Placental pericyte (primary cell): ENCODE measurements at places on chromosomes 6 and 20. TPM values are rescaled to one million over a fixed set of nuclear protein-coding genes. Genes with fewer than 3 reads are reported as not detected.

GSTA3 gene
- total RNA-seq = not detected in 2 replicates

LAMA2 gene
- total RNA-seq = 25.5 and 193 TPM in 2 replicates

TRIM15 gene
- total RNA-seq = not detected in 2 replicates

UBD gene
- total RNA-seq = not detected in 2 replicates

WDR46 gene
- 76.8 and 93.1 TPM in 2 replicates for total RNA-seq

PRND gene
- total RNA-seq = not detected in 2 replicates

PROCR gene
- total RNA-seq = 30.5 and 48.8 TPM in 2 replicates

IMPG1 gene
- not detected in 2 replicates for total RNA-seq

PERP gene
- 10.7 and 18.6 TPM in 2 replicates for total RNA-seq

SLC22A7 gene
- not detected in 2 replicates for total RNA-seq

TAGAP gene
- not detected in 2 replicates for total RNA-seq

ADGRF5 gene
- total RNA-seq = 0.22 and 0.86 TPM in 2 replicates

CDH4 gene
- 0.14 and 2.0 TPM in 2 replicates for total RNA-seq

NECAB3 gene
- total RNA-seq = 31.8 and 47.3 TPM in 2 replicates

ORC3 gene
- 17.5 and 40.8 TPM in 2 replicates for total RNA-seq

TNFRSF21 gene
- total RNA-seq = 76.2 and 176 TPM in 2 replicates

LAMA4 gene
- 105 and 123 TPM in 2 replicates for total RNA-seq

PPP1R10 gene
- 40.9 and 53.4 TPM in 2 replicates for total RNA-seq

CTNNBL1 gene
- 19.5 and 21.0 TPM in 2 replicates for total RNA-seq

HACE1 gene
- 17.7 and 24.1 TPM in 2 replicates for total RNA-seq

GLP1R gene
- total RNA-seq = not detected in 2 replicates

SPEF1 gene
- 0.14 and 0.22 TPM in 2 replicates for total RNA-seq

COL12A1 gene
- 362 and 404 TPM in 2 replicates for total RNA-seq

LRRC73 gene
- total RNA-seq = 0.57 and 0.66 TPM in 2 replicates

OPN5 gene
- not detected in 2 replicates for total RNA-seq

TTLL9 gene
- total RNA-seq = 0.14 TPM in 1 of 2 replicates, not detected in the other

RSPH4A gene
- total RNA-seq = 0.22 and 0.43 TPM in 2 replicates

RBM24 gene
- 0.88 and 9.3 TPM in 2 replicates for total RNA-seq

HLA-F gene
- 3.1 and 14.7 TPM in 2 replicates for total RNA-seq

PREX1 gene
- total RNA-seq = 3.3 and 30.4 TPM in 2 replicates

ZNF165 gene
- total RNA-seq = 0.22 and 0.29 TPM in 2 replicates

CST5 gene
- not detected in 2 replicates for total RNA-seq

DNAH8 gene
- total RNA-seq = 1.5 and 2.4 TPM in 2 replicates

C6orf132 gene
- total RNA-seq = 0.88 and 2.3 TPM in 2 replicates

ADGB gene
- not detected in 2 replicates for total RNA-seq

FAM217A gene
- total RNA-seq = not detected in 2 replicates

CPXM1 gene
- total RNA-seq = 0.72 and 1.5 TPM in 2 replicates

B3GAT2 gene
- under 0.01 TPM in 1 of 2 replicates, not detected in the other for total RNA-seq

ENPP1 gene
- 12.5 and 67.4 TPM in 2 replicates for total RNA-seq

CCN6 gene
- total RNA-seq = not detected in 2 replicates

HLA-DMB gene
- total RNA-seq = 0.14 TPM in 1 of 2 replicates, not detected in the other

FOXC1 gene
- total RNA-seq = 0.22 and 1.0 TPM in 2 replicates

CLVS2 gene
- not detected in 2 replicates for total RNA-seq

BMP7 gene
- not detected in 2 replicates for total RNA-seq

PDE10A gene
- total RNA-seq = 2.0 and 11.6 TPM in 2 replicates

TPMT gene
- 8.8 and 13.0 TPM in 2 replicates for total RNA-seq

WFDC2 gene
- not detected in 2 replicates for total RNA-seq

LY6G5B gene
- 5.2 and 8.3 TPM in 2 replicates for total RNA-seq
